ENCODE measurements at places on chromosomes 3 and 15.

GRCh38 chr15:65038836-65039235, 6.4 kb upstream of the SLC51B start:
- DNase-seq, result no peak

DNA sequence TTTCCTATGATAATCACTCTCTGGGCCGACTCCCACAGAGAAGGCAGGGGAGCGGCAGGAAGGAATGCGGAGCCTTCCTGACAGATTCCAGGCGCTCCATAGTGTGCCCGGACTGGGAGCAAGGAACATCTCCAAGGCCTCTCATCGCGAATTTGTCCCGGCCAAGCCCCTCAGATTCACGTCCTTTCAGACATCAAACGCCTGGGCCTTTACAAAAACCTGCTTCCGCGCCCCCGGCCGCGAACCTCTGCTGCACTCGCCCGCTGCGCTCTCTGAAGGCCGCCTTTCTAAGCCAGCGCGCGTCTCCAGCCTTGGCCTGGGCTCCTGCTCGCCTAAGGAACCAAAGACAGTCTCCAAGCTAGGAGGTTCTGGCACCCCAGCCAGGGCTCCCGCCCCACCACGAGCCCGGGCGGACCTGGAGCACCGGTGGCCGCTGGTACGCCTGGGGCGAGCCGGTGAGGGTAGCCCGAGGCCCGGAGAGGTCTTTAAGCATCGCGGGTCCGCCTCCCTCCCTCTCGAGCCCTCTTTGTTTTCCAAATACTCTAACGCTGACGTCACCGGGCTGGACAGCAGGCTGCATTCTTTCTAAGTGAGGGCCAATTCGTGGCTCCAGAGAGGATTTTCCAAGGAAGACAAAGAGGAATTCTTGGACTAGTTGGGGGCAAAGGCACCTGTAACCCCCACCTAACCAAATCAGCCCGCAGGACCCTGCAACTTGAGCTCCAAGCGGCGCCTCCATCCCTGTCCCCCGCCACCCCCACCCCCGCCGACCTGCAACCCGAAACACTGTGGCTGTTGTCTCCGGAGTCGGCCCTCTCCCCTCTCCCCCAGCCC, 759 bp downstream of the AMOTL2 start:
- DNase-seq, result peak; percentile 79

- no peak for DNase-seq
Measured at GRCh38 chr15:38860674-38861073, 296.1 kb upstream of the RASGRP1 start.

- DNase-seq, result no peak
Measured at GRCh38 chr15:85880501-85881190, 85.9 kb upstream of the KLHL25 start.

- no peak for DNase-seq
Measured at GRCh38 chr15:51285399-51285798, 53.0 kb downstream of the CYP19A1 start.

DNA sequence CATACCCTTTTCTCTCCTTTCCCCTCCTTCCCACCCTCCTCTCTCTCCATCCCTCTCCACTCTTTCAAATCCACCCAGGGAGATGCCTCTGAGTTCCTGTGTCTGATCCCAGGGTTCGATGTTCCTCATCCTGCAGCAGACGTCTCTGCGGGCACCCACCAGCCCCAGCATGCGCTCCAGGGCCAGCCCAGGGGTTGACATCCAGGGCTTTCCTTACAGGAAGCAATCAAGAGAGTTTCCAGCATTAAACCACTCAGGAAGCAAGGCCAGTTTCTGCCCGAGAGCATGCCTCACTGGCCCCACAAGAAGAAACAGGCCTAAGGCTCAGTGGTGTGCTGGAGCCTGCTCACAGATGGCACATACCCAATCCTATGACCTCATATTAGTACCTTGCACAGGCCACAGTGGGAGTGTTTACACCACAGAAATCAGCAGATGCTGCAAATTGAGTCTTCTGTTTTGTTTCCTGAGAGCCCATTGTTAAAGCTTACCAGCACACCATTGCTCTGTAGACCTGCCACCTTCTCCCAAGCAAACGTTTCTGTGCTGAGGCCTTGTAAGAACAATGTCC, 13.2 kb downstream of the SLC6A1 start:
- no peak for DNase-seq

GRCh38 chr3:93910097-93910496, 63.6 kb downstream of the PROS1 start:
- DNase-seq, result no peak

DNA sequence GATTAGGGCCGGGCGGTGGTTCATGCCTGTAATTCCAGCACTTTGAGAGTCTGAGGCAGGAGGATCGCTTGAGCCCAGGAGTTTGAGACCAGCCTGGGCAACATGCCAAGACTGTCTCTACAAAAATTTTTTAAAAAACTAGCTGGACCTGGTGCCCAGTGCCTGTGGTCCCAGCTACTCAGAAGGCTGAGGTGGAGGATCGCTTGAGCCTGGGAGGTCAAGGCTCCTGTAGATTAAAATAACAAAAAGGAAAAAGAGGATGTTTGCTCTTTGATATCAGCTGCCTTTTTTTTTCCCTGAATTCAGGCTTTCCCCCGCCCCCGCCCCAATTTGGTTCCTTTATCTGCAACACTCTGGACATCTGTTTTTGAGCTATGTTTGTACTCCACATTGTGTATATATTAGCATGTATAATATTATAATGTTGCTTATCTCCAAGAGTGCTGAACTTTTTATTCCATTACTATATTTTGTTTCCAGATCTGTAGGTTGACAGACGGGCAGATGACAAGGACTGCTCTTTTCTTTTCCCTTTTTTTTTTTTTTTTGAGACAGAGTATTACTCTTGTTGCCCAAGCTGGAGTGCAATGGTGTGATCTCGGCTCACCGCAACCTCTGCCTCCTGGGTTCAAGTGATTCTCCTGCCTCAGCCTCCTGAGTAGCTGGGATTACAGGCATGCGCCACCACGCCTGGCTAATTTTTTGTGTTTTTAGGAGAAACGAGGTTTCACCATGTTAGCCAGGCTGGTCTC, 4.6 kb downstream of the SNAP23 start:
- no peak for DNase-seq

GRCh38 chr3:150995510-150995909, 23.0 kb upstream of the CLRN1 start:
- no peak for DNase-seq

DNA sequence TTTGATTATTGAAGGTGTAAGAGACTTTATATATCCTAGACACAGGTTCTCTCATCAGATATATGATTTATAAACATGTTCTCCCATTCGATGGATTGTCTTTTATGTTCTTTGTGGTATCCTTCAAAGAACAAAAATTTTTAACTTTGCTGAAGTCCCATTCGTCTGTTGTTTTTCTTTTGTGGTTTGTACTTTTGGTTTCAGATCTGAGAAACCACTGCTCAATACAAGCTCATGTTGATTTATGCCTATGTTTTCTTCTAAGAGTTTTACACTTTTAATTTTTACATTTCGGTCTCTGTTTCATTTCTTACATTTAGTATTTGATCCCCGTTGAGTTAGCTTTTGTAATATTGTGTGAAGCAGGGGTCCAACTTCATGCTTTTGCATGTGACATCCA, 103.3 kb upstream of the SPRED1 start:
- no peak for DNase-seq

DNA sequence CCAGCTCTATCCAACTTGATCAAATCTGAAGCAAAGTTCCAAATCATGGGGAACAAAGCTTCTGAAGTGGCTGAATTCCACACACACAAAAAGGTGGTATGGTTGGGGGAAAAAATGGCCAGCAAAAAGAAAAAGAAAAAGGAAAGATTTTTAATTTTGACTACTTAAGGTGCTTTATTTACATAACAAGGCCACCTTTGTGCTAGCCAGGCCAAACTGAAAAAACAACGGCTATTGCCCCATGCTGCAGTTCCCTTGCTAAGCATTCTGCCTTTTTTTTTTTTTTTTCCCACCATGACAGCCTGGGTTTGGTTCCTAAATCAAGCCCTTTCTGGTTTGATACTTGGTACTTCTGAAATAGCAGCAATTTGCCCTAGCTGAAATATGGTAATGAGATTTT, 66.5 kb upstream of the DAZL start:
- no peak for DNase-seq

DNA sequence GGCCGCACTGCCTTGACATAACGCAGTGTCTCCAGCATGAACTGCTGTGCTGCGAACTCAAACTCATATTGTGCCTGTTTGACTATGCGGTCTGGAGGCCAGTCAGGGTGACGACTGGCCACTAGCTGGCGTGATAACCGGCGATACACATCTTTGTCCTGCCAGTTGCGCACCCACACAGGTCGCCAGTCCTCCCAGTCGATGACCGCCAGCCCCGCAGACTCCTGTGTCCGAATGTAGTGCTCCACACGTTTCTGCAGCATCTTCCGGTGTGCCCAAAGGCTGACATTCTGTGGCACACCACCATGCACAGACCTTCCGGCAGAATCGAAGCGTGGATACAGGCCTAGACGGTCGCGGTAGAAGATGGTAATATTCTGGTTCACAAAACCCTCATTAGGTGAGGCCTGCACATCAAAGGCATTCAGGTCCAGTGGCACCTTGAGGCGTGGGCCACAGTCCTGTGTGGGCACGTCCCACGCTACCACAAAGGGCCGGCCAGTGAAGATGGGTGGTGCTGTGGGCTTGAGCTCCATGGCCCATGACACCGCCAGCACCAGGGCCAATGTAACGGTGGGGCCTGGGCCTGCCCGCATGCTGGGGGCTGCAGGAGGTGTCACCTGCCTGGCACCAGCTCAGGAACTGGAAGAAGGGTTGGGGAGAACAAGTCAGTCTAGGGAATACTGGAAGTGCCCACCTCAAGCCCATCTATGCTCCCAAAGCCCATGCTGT, 2.5 kb downstream of the HYAL2 start:
- DNase-seq, result no peak

Data from thoracic aorta (tissue), 2 donors.